NB4 (cell line): ENCODE measurements at places on chromosomes 7 and 10.
A peak's percentile ranks its signal among the peaks of the same experiment; 100 is the strongest.

- DNase-seq, result peak; percentile 75
These were observed 864 bp downstream of the PSTK start for GRCh38 chr10:122981066-122981464.

- DNase-seq, result no peak
These were observed 818.3 kb upstream of the POT1 start for GRCh38 chr7:125747966-125748365.

- DNase-seq, result no peak
These were observed 181.6 kb downstream of the MLLT10 start for GRCh38 chr10:21715531-21716195.

DNA sequence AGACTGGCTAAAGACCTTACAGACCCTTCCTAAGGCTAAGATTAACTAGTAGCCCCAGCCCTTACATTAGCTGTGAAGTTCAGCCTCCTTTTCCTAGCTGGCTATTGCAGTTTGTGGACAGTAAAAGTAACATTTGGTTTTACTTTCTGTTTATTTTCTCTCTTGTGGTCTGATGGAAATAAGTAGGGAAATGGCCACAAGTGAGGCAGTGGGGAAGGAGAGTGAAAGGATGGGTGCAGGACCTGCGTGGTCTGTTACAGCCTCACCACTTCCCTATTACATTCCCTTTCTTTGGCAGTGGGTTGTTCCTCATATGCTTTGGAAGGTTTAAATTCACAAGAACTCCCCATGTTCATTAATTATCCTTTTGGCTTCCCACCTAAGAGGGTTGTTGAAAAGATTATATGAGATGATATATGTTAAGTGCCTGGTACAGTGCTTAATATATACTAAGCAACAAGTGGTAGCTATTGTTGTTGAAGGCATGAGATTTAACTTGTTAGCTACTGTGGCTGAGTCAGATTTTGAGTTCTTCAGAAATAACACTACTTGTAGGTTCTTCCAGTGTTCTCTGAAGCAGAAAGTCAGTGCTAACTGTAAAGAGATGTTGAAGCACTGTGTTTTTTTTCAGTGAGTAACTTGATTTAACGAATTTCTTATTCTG, 181.7 kb downstream of the ST7 start:
- DNase-seq, result peak; percentile 41

DNA sequence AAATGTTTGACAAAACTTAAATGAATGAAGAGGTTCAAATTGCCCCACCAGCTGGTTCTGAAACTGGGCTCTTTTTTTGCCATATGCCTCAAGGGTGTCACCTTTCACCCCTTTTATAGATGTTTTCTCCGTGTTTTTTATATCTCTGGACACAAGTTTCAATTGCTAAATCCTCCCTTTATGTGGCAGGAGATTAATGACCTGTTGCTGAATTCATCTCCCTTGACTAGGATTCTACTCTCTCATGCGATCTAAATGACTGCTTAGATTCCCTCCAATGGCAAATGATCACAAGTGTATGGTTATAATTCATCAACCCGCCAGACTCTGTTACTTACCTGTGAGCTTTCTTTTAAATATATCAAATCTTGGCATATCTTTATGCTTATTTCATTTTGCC, 677.0 kb upstream of the POT1 start:
- DNase-seq, result no peak

DNA sequence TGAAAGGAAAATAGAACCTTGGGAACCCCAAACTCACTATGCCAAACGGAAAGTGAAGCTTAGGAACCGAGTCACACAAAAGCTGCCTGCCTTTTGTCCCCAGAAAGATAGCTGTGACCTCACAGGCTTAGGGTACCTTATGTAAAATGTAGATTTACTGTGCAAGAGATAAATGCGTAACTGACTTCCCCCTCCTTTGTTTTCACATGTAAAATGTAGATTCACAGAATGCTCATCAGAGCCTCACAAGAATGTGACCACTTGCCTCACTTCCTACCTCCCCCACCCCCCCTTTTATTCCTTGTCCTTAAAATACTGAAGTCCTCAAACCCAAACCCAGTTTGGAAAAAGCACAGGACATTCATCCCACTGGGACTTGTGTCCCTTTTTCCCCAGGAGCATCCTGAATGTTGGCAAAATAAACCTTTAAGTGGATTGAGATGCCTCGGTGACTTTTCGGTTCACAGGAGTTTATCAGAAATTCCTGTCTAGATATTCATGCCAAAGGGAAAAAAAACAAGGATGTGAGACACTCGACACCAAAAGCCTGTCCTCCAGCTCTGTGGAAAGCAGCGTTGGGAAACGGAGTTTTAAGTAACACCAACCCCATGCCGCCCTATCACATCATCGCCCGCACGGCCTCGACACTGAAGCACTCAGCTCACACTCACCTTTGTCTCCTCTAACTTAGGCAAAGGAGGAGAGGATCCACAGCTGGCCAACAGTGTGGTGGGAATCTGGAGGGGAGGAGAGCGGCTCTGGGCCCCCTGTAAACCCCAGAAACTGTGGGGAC, 45.9 kb downstream of the SVIL start:
- no peak for DNase-seq

DNA sequence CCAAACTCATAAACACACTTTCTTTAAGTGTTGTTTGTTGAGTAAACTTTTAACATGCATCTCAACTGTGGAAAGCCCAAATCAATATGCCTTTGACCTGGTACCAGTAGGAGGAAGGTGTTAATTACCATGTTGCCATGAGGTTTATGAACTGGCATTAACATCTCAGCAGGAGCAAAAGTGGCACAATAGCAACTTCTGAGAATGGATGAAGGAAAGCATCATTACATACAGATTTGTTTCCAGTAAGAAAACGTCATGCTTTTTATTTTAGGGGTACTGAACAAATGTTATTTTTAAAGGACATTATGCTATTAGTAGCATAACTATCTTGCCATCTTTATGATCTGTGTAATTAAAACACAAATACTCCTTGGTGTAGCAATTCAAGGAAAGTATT, 51.1 kb downstream of the ARMC3 start:
- no peak for DNase-seq

DNA sequence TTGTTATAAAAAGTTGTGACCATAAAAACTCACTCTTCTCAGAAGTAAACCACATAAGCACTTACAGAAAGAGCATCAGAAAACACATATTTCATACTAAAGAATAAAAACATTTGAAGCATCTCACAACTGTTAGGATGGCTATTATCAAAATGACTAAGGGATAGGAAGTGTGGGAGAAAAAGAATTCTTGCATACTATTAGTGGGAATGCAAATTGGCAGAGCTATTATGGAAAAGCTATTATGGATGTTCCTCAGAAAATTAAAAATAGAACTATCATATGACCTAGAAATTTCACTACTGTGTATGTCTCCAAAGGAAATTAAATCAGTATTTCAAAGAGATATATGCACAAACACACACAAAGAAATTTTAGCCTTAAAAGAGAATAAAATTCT, 25.2 kb upstream of the POT1 start:
- DNase-seq, result no peak
